Activated CD4-positive, alpha-beta T cell treated with anti-CD3 and anti-CD28 coated beads, Interleukin-2, amount 10 ng/mL, durations not matched to agents 7 days and 5 days (primary cell): ENCODE measurements at places on chromosomes 2 and 18.

- peak; percentile 20 for DNase-seq
Observed at GRCh38 chr2:177799531-177799930, 273.0 kb downstream of the PDE11A start.

GRCh38 chr2:42227491-42227890, 58.3 kb downstream of the EML4 start:
- DNase-seq, result no peak

- no peak for DNase-seq
Observed at GRCh38 chr2:229164545-229165249, 106.4 kb downstream of the PID1 start.

DNA sequence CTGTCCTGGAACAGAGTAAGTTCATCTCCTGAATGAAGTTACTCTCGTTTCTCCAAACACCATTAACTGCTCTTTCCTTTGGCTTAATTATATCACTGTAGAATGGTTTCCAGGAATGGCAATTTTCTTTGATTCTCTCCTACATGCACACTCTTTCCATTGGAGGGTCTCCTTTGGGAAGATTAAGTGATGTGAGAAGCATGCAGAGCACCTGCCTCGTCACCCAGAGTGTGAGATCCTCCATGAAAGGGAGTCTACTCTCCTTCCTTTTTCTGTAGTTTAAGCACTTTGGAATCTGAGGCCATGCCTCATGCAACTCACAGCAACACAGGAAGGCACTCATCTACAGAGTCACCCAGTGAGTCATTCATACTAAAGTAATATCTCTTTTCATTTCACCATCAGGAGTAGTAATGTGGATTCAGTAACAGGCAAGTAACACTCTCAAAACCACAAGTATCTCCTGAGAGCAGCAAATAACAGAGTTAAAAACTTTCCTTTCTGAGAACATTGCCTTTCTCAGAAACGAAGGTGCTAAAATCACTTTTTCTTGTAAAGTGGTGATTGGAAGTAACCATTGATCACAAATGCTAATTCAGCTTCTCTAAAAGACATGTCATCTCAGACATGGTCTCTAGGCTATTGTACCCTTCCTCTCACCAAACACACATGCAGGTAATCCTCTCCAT, 52.8 kb upstream of the IL1RL1 start:
- DNase-seq, result peak; percentile 24

DNA sequence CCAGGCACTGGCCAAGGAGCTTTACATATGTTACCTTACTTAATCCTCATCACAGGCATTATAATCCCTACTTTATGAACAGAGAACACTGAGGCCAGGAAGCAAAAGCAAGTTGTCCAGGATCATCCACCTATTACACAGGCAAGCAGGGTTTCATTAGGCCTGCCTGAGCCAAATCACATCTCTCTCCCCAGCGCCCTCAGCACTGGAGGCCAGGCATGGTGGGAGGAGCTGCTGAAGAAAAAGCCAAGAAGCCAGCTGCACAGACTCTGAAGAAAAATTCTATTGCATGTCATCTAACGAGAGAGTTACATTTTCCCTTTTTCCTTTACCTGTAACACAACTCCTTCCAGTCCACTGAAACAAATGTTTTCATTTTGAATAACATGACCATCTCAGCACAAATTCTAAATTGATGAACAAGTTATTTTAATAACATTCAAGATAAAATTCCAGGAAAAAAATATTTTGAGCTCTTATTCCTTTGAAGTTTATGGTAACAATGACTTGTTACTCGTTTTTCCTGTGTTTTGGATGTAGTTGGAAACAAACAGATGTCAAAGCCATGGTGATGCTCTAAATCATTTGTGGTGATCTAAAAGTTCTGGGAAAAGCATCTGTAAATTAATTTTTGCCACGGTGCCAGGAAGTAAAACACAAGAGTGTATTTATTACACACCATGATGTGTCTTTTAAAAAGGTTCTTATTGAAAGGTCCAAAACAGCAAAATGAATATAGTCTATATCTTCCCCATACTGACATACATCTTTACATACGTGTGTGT, 139.0 kb upstream of the ITGB6 start:
- DNase-seq, result no peak

- DNase-seq, result peak; percentile 75
Observed at GRCh38 chr2:203719456-203720410, 13.3 kb downstream of the CD28 start.

DNA sequence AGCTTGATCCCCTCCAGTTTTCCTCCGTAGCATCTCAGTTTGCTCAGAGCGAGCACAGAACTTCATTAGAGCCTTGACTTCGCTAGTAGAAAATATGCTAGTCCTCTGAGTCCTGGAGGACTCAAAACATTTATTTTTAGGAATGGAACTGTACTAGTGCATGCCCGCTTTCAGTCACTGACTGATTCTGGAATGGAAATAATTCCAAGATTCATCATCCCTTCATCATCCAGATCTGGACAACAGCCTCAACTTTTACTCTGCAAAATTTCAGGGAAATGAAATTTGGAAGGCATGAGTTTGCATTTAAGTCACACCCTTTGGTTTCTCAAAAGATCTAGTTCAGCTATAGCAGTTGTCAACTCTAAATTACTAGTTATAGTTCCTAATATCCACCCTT, 304.6 kb downstream of the XIRP2 start:
- no peak for DNase-seq

DNA sequence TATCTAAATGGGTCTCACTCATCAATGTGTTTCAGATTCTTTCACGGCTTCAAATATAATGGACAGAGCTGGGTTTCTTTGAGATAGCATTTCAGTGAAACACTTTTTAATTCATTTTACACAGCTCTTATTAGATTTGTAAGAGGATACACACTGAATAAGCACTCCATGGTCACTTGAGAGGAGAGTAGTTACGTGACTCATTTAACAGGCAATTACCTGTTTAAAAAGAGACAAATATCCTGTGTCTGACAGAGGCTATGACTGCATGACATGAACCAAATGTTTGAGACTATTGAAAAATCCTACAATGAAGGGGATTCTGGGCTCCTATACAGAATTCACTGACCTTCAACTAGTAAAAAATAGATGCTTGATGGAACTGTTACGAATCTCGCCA, 786.9 kb downstream of the EPHA4 start:
- DNase-seq, result no peak

DNA sequence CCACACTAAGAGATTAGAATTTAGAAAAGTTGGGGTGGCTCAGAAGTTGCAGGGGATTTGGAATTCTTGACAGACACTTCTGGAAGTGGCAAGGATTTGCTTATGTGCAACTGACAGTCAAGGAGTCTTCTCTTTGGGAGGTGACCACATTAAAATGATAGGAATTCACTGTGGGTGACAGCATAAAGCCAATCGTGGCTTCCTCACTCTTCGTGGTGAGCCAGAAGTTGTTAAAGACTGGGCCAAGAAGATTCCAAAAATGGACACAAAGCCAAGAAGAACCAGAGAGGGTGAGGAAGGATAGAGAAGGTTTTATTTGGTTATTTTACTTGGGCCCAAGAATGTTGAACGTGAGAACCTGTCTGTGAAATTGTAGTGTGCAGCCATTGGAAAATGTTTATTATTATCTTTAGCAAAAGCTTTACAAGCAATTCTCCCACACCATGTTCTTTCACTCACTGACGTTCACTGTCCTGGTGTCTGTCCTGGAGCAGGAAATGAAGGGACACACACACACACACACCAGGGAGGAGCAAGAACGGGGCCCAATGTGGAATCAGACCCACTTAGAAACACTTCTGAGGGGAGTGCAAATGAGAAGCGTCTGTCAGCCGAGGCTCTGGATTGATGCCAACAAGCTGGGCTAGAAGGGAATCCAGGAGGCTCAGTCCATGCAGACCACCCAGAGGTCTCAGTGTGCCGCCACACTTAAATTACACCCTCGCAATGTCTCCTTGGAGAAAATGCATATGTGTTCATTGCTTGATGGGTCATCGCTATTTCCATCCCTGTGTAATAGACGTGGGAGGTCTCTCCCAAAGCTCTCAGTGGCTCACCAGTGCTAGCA, 37.2 kb downstream of the STEAP3 start:
- no peak for DNase-seq

- DNase-seq, result no peak
Observed at GRCh38 chr18:31098878-31099277, 3.3 kb downstream of the DSC2 start.

DNA sequence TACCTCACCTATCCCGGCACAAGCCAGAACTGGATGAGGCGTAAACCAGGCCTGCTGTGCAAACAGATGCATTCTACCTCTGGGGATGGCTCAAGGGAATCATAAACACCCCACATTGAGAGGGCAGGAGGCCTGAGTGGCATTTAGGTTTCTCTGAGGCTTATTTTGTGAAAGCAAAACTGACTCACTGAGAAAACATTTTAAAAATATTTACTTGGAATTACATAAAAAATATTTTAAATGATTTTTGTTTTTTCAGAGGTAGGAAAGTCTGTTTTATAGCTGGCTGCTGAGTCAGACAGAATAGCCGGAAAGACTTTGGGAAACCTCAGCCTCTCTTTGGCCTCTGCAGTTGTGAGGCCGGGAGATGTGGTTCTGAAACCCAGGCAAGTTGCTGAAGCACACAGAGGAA, 244.1 kb downstream of the NCKAP5 start:
- DNase-seq, result no peak

- no peak for DNase-seq
Observed at GRCh38 chr2:216348756-216349308, 23.5 kb downstream of the MARCHF4 start.

- no peak for DNase-seq
Observed at GRCh38 chr2:198006733-198007132, 202.3 kb downstream of the PLCL1 start.

DNA sequence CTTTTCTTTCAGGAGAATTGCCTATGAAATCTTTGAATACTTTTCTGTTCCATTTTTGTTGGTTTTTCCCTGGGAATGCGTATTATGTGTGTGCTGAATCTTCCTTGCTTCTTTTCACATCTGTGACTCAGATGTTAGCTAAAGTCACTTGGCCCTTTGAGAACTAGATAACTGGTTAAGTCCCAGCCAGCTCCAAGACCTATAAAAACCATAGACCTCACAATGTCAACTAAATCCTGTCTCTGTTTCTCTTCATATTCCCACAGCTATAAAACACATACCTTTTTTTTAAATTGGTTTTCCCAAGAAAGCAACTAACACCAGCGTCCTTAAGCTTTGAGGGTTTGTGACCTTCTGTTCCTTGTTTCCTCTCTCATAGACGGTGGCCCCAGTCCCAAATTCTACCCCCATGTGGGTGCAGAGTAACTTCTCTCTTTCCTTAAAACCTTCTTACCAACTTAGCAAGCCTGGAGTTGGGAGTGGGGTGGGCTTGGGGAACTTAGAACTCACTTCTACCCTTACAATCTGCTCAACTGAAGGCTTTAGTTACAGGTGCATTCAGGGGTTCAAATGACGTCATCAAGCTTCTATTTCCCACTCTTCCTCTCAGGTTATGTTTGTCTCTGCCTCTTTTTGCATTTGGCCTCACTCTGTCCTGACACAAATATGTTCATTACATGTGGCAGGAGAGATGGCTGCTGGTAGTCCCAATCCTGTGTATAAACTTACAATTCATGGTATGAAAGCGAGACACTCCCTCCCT, 58.1 kb upstream of the TGIF1 start:
- DNase-seq, result no peak

- DNase-seq, result no peak
Observed at GRCh38 chr18:35707674-35708073, 126.1 kb downstream of the GALNT1 start.

DNA sequence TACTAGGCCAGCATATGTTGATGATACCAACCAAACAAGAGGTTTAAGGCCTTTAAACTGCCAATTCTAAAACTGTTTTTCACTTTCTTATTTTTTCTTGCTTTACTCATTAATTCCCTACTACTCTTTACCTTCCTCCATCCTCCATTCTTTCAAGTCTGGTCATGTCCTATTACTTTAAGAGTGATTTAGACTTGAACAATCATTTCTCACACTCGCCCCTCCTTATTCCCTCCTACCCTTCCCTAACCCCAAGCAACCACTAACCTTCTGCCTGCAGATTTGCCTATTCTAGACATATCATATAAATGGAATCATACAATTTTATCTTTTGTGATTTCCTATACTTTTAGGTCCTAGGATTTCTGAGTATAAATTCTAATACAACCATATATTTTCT, 127.7 kb downstream of the USP34 start:
- DNase-seq, result no peak
